ENCODE measurements at places on chromosomes 11 and 22.

GRCh38 chr11:7495882-7496551 lies 10.7 kb downstream of the OLFML1 start:
- no peak for DNase-seq

DNA sequence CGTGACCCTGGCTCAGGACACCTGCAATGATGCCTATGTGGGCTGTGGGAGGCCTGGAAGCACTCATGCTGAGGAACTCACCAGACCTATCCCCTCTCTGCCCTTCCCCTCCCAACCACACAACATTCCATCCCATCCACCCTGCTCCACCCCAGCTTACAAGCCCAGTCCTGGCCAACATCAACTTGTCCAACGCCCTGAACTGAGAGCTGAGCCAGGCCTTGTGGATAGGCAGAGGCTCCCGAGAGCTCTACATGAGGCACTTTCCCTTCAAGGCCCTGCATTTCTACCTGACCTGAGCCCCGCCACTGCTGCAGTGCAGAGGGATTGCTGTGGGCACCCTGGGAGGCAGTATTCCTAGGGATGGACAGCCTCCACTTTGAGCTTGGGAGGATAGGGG lies 112.4 kb downstream of the PDE2A start:
- no peak for DNase-seq

- DNase-seq: no peak
These were observed 36.6 kb downstream of the DCUN1D5 start for GRCh38 chr11:103055221-103055890.

DNA sequence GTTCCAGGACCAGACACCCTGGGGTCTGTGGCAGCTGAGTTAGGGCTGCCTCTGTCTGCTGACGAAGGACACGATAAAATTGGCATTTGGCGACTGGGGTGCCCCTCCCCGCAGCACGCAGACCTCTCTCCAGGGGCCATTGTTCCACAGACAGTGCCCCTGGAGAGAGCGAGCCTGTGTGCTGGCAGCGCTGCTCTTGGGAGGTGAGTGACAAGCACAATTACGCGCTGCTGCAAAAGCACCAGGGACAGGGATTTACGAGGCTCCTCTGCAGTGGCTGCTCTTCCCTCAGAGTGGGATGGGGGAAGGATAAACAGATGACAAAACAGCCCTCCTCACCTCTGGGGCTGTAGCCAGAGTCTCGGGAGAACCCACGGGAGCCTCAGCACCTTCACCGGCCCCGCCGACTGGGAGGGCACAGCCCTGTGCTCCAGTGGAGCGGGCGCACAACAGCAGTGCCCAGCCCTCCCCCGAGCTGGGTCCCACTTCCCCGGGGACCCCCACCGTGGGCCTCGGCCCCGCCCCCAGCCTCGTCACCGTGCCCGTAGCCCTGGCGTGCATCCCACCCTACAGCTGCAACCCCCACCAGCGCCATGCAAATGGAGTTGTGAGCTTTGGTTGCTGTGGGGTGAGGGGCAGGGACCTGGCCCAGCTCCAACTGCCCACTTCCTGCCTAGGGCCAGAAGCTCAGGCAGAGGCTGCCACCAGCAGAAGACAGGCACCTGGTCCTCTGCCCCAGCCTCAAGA lies 19.6 kb downstream of the CHID1 start:
- DNase-seq: no peak

GRCh38 chr22:50347157-50347556 lies 4.0 kb downstream of the PPP6R2 start:
- no peak for DNase-seq

- DNase-seq: no peak
These were observed 924.6 kb downstream of the BRD1 start for GRCh38 chr22:48902983-48903650.
